Activated T-cell treated with anti-CD3 and anti-CD28 coated beads, Interleukin-2, amount 50 U/mL, for 72 hours (primary cell): ENCODE measurements at places on chromosomes 12 and 14. TPM values are rescaled to one million over a fixed set of nuclear protein-coding genes. Genes with fewer than 3 reads are reported as not detected.

PROX2 gene
- 0.29 TPM for total RNA-seq

KRT77 gene
- not detected for total RNA-seq

CAPZA3 gene
- not detected for total RNA-seq

MIP gene
- total RNA-seq, result not detected

GRCh38 chr12:6866920-6867412 is 365 bp upstream of the TPI1 start:
- no peaks in the 10 kb centered on the region for H3K27me3 ChIP-seq
- peak overlapping the region; percentile 98 for H3K27ac ChIP-seq
- H3K36me3 ChIP-seq, result peaks cover 21% of the 10 kb centered on the region
- no peak for DNase-seq
- peak overlapping the region; percentile 98 for H3K4me3 ChIP-seq

- H3K36me3 ChIP-seq, result peaks cover 2% of the 10 kb centered on the region
- no peak overlapping the region for H3K4me3 ChIP-seq
- no peaks in the 10 kb centered on the region for H3K4me1 ChIP-seq
- no peak overlapping the region for H3K27ac ChIP-seq
- DNase-seq, result no peak
Observed at GRCh38 chr12:106790020-106790419, 15.5 kb downstream of the RIC8B start.

GRCh38 chr14:58749066-58749669 is 111.4 kb downstream of the DACT1 start:
- H3K4me1 ChIP-seq, result peaks cover 27% of the 10 kb centered on the region
- H3K36me3 ChIP-seq, result no peaks in the 10 kb centered on the region
- H3K4me3 ChIP-seq, result peak overlapping the region; percentile 49
- peak; percentile 76 for DNase-seq
- no peak overlapping the region for H3K27ac ChIP-seq
